ENCODE measurements at places on chromosomes 16 and 17.

GRCh38 chr16:2968368-2968737, 795 bp upstream of the PAQR4 start:
- no peak for DNase-seq

DNA sequence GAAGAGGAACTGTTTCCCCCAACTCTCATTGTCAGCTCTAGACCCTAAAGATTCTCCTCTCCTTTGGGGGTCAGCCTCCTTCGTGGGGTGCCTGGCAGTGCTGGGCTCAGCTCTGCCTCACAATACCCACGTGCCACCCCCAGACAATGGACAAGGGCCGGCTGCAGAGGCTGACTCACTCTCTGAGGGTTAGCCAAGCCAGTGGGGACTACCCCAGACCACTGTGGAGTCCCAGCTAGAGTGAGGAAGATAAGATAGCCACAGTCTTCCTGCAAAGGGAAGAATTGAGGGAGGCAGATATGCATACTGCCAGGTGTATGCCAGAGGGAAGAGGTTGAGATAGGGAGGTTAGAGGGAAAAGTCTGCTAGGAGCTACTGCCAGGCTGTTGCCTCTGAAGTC, 13.5 kb upstream of the MTMR4 start:
- no peak for DNase-seq

DNA sequence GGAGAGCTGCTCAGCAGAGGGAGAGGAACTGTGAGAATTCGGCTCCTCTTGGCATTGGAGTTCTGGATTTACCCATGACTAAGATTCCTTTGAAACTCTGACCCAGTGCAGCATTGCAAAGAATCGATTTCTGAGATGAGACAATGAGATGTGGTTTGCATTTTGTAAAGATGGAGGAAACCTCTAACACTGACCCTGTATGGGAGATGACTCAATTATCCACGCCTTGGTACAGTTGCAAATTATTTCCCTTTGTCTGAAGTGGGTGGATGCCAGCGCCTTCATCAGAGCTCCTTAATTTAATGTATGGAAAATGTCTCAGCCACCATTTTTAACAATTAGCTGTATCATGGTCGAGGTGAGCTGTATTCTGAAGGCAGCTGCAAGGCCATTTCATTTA, 53.4 kb downstream of the NUP93 start:
- DNase-seq: no peak

DNA sequence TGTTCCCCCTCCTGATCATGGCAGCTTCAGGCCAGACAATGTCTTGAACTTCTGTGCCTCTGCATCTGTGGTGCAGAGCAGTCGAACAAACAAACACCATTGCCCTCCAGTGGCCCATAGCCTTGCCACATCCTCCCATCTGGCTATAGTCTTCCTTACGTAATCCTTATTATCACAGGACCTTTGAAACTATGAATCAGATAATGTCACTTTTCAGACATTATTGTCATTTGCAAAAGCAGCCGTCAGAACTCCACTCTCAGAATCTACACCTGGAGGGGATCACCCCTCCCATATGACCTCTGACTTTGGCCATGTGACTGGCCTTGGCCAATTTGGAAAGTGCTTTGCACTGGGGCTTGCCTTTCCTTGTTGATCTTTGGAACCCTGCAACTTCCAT, 387.3 kb downstream of the MAF start:
- DNase-seq: no peak

GRCh38 chr17:55347341-55347740, 74.3 kb downstream of the MMD start:
- no peak for DNase-seq
